Lower lobe of right lung (tissue), 2 donors: ENCODE measurements at places on chromosomes 2 and 18.

- no peak for DNase-seq
Measured at GRCh38 chr18:63320975-63321265, 1.4 kb upstream of the BCL2 start.

- no peak for DNase-seq
Measured at GRCh38 chr2:127193967-127194280, 26.2 kb downstream of the CYP27C1 start.

GRCh38 chr2:158598862-158599517 lies 142.2 kb downstream of the PKP4 start:
- no peak for DNase-seq

GRCh38 chr18:34261865-34262780 lies 37.4 kb upstream of the NOL4 start:
- DNase-seq, result no peak

- peak; percentile 26 for DNase-seq
Measured at GRCh38 chr2:239594772-239595608, 194.2 kb upstream of the HDAC4 start.

DNA sequence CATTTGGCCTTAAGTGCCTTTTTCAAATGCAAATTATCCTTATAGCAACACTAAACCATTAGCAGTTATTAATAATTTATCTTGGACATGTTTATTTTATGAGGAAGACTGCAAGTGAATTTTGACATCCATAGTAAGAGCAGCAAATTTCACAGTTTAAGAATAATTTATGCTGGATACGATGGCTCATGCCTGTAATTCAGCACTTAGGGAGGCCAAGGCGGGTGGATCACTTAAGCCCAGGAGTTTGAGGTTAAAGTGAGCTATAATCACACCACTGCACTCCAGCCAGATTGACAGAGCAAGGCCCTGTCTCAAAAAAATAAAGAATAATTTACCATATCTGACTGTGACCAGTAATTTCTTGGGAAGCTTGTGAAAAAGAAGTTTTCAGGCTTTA lies 286.2 kb downstream of the TMX3 start:
- no peak for DNase-seq

GRCh38 chr18:55585920-55586561 lies 2.0 kb downstream of the TCF4 start:
- DNase-seq, result no peak

- no peak for DNase-seq
Measured at GRCh38 chr2:173150087-173150486, 74.4 kb downstream of the MAP3K20 start.

DNA sequence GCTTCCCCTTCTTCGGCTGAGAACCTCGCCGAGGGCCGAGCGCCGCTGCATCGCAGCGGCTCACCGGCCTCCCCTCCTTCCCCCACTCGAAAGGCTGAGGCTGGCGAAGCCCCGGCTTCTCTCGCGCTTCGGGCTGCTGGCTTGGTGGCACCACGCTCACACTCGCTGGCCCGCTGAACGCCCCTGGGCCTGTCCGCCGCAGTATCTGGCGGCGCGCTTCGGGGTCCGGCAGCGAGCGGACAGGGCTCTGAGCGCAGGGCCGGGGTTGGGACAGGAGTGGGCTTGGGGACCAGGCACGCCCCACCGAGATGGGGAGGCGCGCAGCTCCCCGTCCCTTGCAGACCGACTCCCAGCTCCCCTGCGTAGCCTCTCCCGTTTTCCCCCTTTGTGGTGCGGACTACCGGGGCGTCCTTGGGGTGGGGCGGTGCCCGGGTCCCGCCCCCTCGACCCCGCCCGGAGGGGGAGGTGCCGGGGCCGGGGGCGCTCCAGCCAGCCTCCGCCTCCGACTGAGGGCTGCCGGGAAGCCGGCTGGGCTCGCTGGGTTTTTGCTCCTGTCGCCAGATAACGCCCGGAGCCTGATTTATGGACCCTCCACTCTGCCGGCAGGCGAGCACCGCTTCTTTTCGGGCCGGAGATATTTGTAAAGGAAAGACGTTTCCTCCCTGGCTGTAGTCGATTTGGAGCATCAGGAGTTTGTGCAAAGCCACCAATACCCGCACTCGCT lies 3.8 kb downstream of the GBX2 start:
- DNase-seq, result no peak

GRCh38 chr2:62415019-62415431 lies 91.0 kb downstream of the TMEM17 start:
- no peak for DNase-seq

GRCh38 chr18:79388043-79388442 lies 7.7 kb upstream of the NFATC1 start:
- no peak for DNase-seq

DNA sequence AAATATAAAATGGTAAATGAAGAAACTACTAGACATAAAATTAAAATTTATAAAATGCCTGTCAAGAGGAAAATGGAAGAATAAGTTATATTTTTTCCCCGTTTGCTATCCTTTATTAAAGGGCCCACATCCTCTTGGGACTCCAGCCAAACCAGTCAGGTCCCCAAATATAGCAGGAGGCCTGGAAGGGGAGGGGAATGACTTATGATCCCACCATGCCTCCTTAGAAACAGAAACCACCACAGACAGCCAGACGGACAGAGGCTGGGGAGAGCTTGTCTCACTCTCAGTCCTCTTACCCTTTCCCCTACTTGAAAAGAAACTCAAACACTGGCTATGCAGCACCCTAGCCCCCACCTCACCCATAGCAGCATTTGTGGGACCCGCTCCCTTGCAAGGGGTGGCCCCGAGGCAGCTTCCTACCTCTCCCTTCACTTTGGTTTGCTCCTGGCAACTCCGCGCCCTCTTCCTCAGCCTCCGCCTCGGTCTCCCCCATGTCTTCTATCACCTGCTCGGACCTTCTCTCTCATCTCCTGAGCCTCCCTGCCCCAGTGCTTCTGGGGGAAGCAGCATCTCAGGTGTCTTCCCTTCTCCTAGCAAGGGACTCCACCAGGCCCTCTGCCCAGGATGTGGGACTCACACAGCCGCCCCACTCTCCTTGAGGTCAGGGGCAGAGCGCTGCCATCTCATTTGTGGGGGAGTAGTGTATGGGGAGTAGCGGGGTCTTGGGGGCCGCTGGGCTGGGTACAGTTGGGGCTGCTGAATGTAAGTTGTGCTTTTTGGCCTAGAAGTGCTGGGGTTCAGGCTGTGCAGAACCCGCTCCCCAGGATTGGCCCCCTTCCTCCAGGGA lies 37.4 kb upstream of the ANKRD62 start:
- no peak for DNase-seq

DNA sequence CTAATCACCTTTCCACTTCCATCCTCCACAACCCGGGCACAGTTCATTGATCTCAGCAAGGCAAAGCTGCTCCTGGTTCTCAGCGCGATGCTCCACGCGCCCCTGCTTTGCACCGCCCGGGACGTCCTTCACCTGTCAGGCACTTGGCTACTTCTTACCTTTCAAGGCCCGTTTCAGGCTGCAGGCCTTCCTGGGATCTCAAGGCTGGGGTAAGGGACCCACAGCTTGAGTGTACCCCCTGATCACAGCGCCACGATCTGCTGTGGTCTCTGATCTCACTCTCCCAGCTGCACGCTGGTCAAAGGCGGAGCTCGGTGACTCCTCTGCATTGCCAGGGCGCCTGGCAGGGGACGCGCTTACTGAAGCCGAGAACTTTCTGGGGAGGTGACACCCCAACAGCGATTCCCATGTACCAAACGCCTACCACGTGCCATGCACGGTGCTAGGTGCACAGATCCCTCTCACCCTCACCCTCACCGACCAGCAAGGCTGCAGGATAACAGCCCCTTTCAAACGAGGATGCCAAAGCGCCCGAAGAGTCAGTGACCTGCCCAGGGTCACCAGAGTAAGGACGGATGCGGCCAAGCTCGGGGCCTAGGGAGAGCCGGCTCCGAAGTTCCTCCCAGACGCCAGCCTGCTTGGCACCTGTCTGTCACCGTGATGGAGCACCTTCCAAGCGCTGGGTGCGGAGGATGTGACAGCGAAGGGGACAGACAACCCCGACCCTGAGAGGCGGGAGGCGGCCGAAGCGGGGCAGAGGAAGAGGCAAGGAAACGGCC lies 818 bp downstream of the ITGB1BP1 start:
- DNase-seq, result peak; percentile 59

DNA sequence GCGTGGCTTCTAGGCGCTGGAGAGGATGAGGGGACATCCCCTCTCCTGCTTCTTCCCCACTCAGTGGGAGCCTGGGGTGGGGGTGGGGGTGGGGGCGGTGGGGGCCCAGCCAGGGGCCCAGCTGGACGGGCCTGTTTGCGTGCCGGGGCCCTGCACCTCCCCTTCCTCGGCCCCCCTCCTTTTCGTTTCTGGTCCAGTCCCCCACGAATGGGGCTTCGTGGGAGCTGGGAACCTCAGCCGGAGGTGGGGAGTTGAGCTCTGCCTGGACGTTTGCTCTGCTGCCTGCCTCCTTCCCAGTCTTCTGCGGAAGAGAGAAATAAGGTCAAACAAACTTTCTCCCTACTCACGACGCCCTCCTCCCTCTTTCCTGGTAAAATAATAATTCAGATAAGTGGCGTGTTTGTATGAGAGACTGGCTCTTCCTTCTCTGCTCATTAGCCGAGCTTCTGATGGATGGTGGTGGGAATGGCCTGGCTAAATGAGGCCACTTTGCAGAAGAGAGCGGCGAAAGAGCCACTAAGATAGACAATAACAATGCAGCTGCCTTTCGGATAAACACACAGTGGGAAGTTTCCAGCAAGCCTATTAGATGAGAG lies 782 bp downstream of the MTA3 start:
- no peak for DNase-seq

DNA sequence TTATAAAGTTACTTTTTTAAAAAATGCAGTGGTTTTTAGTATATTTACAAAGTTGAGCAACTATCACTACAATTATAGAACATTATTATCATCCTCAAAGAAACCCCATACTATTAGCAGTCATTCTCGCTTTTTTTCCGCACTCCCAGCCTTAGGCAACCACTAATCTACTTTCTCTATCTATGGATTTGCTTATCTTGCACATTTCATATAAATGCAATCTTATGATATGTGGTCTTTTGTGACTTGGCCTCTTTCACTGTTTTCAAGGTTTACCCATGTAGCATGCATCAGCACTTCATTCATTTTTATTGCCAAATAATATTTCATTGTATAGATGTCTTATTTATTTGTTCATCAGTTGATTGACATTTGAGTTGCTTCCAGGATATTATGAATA lies 273.4 kb downstream of the AGPS start:
- no peak for DNase-seq

DNA sequence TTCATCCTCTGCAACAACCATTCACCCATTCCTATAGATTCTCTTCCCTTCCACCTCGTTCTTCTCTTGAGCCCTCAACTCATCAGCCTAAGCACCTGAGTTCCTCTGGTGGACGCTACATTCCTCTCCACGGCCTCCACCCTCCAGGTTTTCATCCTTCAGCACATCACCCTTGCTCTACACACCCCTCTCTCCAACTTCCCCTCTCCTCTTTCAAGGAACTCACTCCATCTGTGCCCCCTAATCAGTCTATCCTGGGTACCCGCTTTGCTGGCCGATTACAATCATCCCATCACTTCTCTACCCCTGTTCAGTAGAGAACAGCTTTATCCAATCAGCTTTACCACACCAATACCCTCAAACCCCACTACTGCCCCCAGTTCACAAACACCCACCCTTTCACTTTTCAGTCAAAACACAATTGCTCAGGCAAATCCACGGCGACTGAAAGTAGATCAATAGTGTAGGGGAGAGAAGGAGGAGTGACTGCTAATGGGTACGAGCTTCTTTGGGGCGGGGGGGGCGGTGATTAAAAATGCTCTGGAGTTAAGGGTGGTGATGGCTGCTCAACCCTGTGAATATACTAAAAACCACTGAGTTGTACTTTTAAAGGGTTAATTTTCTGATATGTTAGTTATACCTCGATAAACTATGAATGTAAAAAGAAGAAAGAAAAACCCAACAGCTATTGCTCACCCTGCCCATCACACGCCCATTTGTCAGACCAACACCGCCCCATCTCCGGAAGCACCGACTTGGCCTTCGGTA lies 857 bp downstream of the DYM start:
- DNase-seq, result no peak

GRCh38 chr18:4445902-4446301 lies 9.2 kb downstream of the DLGAP1 start:
- no peak for DNase-seq

DNA sequence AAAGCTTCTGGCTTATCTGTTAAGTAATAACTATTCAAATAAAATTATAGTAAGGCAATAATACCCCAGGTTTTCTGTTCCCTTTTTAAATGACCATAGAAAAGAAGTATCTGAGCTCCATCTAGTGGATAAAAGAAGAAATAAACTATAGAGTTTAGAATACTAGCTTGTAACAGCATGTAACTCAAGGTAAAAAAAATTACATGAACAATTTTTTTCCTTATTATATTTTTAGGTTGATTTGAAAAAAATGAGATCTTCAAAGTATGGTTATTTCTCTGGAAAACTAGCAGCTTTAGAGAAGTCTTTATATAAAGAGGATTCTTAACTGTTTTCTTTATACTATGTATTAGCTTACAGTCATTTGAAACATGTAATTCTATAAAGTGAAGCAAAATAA lies 58.1 kb downstream of the NCKAP1 start:
- no peak for DNase-seq

DNA sequence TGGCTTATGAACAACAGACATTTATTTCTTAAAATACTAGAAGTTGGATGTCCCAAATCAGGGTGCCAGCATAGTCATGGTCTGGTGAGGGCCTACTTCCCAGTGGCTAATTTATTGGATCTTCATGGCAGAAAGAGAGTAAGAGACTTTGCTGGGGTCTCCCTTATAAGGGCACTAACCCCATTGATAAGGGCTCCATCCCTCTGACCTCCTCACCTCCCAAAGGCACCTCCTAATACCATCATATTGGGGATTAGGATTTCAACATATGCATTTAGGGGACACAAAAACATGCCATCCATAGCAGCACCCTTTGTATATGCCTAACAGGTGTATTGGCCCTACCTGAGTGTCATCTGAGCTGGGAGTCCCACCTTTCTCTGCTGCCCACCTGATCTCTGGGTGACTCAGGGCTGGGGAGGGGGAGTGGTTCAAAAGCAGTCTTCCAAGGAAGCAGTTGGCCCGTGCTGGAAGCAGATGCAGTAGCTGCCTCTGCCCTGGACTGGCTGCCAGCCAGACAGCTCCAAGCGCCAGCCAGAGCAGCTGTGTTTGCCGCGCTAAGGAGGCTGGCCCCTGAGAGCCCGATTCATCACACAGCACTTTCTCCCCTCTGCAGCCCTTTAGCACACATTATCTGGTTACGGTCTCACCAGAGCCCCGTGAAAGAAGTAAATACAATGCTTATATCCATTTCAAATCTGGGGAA lies 84.6 kb downstream of the SMAD7 start:
- DNase-seq, result peak; percentile 57

DNA sequence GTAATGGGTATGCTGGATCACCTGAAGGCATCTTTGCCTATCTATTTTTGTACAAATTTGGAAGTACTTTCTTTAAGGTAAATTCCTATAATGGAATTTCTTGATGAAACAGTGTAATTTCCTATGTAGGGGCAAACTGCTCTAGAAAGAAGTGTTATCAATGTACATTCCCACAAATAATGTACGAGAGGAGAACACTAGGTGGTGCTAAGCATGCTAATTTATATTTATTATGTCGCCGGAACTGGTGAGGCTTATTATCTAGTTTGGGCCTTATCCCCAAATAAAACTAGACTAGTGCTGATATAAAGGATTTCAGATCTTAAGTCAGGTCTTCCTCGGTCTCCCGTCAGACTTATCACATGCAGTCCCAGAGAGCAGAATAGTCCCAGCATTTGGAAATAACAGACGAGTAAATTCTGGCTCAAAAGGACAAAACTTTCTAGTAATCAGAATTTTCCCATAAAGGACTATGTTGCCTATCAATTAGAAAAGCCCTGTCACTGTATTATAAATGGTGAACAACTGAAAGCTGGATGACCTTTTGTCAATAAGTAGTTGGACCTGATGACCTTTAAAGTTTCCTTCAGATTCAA lies 86.9 kb upstream of the RBBP8 start:
- DNase-seq, result no peak

GRCh38 chr2:19649785-19650380 lies 251.9 kb downstream of the TTC32 start:
- DNase-seq, result no peak
